ENCODE measurements at places on chromosomes 12 and 14.
A peak's percentile ranks its signal among the peaks of the same experiment; 100 is the strongest.

- peak; percentile 33 for DNase-seq
Measured at GRCh38 chr14:92105893-92106142, 564 bp downstream of the ATXN3 start.

DNA sequence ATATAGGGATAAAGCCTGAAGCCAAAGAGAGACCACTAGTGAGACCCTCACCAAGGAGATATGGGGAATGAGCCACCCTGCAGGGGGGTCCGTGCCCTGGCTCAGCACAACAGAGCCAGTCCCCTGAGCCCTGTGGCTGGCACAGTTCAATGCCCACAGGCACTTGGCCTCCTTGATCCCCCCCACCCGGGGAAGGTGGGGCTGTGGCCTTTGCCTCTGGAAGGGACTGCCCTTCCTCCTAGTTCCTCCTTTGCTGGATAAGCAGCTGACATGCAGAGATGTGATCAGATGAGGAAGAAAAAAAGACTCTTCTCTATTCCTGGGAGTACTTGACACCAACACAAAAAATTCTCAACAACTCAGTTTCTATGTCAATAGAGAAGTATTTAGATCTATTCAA is 19.9 kb downstream of the TTC7B start:
- no peak for DNase-seq

DNA sequence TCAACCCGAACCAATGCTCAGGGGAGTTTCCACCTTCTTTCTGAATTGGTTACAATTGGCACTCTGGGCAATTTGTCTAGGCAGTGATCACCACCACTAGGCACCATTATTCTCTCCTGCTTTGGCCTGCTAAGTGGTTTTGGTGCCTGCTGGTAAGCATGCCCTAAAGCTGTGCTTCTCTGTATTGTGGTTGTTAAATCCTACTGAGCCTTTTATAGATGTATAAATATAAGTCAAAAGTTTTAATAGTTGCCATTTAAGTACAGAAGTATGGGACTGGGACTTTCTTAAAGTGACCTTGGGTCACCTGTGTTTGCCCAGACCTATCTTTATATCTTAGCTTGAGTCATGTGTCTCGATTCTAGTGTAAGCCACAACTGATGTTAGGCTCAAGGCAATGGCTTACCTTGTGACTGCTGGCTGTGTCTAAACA is 475.9 kb downstream of the SLC16A7 start:
- DNase-seq = no peak

GRCh38 chr12:117380083-117380482 is 18.7 kb upstream of the NOS1 start:
- no peak for DNase-seq

GRCh38 chr12:2559931-2560330 is 234.8 kb upstream of the FKBP4 start:
- no peak for DNase-seq

DNA sequence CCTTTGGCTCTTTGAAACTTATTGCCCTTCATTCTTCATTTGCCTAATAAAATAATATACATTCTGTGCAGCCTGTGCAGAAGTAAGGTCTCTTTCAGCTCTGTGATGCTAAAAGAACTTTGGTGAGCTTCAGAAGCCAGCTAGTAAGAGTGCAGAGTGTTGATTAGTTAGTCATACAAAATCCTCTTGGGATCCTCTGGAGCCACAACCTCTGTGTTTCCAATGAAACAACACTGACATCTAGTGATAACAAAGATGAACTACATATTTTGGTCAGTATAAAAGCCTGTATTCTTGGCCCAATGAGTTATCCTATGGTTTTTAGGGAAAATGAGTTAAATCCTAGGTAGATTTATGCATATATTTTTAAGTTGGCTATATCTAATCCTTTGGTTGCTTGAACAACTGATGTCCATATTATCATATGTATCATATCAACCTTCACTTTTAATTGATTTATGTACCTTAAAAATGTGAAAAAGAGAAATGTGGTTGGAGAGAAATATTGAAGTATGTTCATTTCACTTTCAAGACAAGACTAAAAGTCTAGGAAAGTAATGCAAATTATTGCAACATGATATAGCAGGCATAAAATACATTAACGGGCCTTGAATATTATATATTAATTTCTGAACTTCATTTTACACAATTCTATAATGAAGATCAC is 158.4 kb downstream of the KLHL28 start:
- no peak for DNase-seq

GRCh38 chr12:49766115-49766455 is 24.7 kb downstream of the TMBIM6 start:
- no peak for DNase-seq

DNA sequence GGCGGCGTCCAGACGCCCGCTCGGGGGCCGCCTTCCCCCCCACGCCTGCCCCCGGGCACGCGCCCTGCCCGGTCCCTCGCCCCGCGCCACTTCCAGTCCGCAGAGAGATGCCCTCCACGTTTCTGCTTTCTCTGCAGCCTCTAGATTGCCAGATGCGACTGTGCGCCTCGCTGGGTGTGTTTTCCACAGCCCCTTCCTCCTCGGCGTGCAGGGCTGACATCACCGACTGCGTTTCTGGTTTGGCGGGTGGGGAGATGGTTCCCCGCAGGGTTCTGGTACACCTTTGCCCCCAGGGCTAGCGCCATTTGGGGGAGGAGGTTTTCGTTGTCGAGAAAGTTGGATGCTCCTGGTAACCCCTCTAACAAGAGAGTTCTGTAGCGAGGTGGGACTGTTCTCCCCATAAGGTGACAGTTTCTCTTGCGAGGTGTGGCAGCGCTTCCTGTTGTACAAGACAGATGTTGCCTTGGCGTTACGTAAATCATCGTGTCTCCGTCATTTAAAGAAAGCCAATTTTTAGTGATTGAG is 1.5 kb downstream of the CALM1 start:
- DNase-seq = peak; percentile 67

GRCh38 chr12:21607701-21608100 is 3.1 kb upstream of the GYS2 start:
- no peak for DNase-seq

- no peak for DNase-seq
Measured at GRCh38 chr14:59215322-59215721, 26.9 kb downstream of the DAAM1 start.

DNA sequence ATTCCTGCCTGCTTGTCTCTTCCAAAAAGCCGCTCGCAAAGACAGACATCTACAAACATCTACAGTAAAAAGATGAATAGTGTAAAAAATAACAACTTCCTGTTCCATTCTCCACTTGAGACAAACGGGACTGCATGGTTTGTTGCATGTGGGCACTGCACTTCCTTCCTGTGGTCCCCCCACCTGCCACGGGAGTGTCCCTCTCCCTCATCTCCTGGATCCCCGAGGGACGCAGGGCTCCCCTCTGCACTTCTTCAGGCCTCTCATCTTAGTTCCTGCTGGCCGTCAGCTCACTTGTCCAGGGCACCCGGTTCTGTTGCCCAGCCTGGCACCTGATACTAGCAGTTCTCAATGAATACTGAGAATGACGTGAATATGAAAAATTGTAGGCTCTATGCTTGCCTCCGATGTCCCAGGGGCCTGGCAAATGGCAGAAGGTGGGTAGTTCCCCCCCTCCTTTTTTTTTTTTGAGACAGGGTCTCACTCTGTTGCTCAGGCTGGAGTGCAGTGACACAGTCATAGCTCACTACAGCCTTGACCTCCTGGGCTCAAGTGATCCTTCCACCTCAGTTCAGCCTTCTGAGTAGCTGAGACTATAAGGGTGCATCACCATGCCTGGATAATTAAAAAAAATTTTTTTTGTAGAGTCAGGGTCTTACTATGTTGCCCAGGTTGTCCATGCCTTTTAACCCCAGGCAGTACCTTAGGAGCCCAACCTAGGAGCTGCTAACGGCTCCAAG is 3.5 kb upstream of the KLC1 start:
- peak; percentile 30 for DNase-seq

GRCh38 chr12:89151536-89151935 is 200.8 kb downstream of the DUSP6 start:
- DNase-seq = no peak

DNA sequence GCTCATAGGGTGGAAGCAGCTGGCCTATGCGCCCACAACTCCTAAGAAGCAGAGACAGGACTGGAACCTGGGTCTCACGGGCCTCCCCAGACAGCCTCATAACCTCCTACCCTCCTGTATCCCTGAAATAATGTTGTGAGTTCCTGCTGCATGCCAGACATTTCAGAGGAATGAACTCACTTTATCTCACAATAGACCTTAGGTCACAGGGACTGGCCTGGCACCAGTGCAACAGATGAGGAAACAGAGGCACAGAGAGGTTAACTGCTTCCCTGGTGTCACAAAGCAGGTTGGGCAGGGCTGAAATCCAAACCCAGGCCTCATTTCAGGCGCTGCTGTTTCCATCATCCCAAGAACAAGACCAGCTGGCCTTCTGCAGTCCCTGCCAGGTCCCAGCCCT is 5.3 kb downstream of the PHETA1 start:
- DNase-seq = no peak

- peak; percentile 75 for DNase-seq
Measured at GRCh38 chr12:53324113-53324778, 2.8 kb upstream of the AAAS start.

- DNase-seq = no peak
Measured at GRCh38 chr14:76941544-76941943, 87.0 kb downstream of the IRF2BPL start.

DNA sequence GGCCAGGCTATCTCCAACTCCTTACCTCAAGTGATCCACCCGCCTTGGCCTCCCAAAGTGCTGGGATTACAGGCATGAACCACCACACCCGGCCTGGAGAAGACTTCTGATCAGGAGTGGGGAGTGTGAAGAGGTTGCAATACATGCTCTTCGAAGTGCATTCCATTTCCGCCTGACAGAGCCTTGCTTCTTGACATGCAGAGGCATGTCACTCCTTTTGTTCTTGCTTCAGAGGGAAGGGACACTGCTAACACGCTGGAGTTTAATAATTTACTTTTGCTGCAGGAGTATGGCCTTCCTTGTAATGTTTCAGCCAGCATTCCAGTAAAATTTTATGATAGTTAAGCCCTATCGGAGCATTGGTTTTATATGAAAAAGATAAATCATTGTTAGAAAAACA is 74.9 kb downstream of the SLC25A47 start:
- DNase-seq = no peak

DNA sequence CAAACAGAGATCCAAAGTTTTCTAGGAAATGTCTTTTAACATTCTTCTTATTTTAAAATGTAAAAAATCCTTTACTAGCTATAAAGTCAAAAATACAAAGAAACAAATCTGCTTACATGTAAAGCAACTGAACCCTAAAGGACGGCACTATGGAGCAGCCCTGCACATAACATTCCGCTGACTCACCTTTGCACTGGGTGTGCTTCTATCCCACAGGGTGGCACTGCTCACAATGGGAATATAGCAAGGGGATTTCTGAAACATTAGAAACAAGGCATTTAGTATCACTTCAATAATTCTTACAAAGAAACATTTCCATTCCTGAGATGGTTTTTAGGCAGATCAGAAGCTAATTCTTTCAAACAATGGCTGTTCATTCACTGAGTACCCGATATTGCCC is 94.3 kb downstream of the C12orf42 start:
- peak; percentile 8 for DNase-seq

DNA sequence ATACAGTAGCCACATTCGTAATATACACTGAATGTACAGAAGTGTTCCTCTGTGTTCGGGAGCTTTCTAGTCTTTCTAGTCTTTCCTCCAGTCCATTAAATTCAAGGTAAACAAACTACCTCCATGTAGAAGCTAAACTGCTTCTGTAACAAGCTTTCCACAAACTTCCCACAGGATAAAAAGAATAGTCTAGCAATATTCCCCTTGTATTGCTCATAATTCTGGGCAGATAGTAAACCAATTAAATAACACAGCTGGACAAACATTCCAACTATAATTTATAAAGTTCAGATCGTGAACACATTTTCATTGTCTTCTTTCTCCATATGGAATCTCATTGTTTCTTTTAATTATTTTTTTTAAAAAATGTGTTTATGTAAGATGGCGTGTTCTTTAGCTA is 307.2 kb downstream of the AEBP2 start:
- no peak for DNase-seq

DNA sequence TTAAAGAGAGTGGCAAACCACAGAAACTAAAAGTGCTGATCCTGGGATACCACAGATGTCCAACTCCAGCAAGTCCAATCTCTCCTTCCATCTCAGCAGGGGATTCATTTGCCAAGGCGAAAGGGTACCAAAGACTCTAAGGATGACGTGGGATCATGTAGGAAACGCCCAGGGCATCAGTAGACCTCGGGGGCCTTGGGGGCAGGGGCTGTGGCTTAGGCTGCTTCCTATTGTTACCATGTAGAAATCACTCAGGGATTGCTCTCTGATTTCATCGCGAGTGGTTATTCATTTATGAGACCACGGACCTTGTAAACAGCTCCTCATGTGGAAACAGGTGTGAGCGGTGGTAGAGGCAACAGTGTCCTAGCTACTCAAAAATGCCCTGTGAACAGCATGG is 149.3 kb upstream of the FKBP4 start:
- DNase-seq = no peak

- DNase-seq = peak; percentile 16
Measured at GRCh38 chr14:71594821-71595220, 337.4 kb upstream of the RGS6 start.

DNA sequence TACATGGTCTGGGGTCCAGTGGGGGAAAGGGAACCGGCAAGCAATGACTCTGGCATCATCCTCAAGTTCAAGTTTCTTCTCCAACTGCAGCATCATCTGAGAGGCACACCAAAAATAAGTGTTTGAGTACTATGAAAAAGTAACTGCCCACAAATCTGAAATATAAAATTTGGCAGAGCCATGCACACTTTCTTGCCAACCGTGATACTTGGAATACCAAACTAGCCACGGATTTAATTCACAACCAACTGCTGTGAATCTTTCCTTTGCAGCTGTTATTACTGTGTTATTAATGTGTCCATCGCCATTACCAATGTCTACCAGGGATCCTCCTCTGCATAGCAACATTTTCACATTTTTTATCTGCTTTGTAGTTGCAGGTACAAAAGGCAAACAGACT is 74.6 kb downstream of the GXYLT1 start:
- DNase-seq = no peak

- DNase-seq = no peak
Measured at GRCh38 chr12:120950807-120951206, 27.5 kb upstream of the HNF1A start.

DNA sequence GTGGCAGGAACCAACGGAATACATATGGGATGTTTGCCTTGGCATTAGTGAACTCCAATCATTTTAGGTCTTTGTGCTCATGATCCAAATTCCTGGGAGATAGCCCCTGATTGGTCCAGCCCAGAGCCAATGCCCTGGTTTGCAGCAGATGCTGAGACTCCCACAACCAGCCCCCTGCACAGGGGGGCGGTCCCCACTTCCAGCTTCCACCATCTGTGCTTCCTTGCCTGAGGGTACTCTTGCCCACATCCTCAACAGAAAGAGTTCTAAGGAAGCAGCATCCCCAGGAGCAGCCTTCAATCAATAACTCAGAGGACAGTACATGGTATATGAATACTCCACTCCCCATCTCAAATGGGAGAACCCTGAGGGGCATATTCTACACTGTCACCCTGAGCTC is 39.7 kb upstream of the FICD start:
- DNase-seq = no peak

DNA sequence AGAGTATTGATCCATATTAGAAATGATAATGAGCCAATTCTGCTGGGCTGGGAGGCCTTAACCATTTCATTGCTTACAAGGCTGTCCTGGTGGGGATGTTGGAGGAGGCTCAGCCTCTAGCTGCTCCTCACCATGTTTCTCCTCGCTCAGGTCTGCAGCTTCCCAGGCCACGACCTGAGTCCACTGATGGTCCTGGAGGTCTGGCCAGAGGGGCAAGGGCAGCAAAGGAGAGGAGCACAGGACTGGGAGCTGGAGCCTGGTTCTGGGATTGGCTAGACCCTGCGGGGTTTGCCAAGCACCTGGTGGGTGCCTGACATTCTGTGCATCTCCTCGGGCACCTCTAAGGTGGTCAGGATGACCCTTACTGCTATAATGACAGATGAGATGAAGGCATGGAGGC is 92.6 kb downstream of the KIF26A start:
- no peak for DNase-seq

Measured in CD4-positive, alpha-beta T cell treated with Interleukin-17A for 4 hours (primary cell).